ENCODE measurements at places on chromosomes 6 and 20.

- DNase-seq, result no peak
Observed at GRCh38 chr20:24608926-24609667, 139.7 kb downstream of the SYNDIG1 start.

DNA sequence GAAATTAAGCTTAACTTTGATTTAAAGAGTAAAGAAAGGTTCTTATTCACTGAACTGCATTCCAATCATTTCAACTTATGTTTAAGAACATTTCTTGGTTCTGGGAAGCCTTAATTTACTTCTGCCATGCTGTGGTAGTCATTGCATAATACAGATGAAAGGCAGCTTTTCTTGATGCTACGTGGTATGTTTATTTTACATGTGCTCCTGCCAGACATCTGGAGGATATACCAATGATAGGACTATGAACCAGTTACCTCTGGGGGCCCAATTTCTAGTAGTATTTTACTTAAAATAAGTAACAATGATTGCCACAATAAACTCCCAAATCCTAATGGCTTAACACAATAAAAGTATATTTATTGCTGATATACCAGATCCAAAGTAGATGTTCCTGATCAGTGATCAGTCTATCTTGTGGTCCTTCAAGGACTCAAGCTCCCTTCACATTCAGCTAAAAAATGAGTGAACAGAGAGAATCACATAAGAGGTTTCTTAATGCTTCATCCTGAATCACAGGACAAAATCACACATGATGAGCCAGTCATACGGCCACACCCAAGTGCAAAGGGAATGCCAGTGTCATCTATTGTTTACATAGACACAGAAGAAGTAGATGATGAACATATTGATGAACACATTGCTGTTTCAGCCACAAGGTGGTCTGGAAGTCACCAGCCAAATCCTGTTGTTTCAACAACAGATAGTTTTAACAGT is 56.5 kb upstream of the CCN2 start:
- no peak for DNase-seq

DNA sequence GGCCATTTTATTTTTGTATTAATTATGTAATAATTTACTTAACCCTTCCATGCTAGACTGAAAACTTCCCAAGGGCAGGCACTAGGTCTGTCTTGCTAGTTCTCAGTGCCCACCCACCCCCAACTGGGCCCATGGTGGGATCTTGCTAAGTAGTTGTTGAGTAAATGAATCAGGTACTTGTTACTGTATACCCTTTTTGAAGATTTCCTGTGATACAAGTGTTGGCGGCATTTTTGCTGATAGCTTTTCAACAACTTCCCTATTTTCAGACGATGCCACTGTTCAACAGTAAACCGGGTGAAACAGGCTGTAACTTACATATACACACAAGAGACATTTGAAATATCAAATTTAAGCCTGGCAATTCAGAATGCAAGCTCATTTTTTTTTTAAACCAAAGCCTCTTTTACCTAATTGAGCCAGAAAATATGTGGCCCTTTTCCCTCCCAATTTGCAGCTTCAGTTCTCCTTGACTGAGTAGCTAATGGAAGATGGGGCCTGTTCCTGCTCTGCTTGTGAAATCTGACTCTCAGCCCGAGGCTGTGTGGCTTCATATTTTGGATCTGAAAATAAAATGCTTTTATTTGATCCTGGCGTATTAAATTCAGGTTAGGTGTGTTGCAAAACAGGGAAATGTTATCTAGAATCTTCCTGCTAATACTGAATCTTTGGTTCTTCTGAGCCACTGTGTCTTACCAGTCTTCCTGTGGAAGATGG is 288.3 kb downstream of the NRN1 start:
- DNase-seq, result no peak

DNA sequence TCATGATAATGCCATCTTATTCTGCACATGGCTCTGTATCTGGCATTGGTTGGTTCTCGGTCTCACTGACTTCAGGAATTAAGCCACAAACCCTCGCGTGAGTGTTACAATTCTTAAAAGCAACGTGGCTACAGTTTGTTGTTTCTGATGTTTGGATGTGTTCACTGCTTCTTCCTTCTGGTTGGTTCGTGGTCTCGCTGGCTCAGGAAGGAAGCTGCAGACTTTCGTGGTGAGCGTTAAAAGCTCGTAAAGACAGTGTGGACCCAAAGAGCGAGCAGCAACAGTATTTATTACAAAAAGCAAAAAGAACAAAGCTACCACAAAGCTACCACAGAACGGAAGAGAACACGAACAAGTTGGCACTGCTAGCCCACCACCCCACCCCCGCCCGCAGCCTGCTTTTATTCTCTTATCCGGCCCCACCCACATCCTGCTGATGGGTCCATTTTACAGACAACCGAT is 51.1 kb downstream of the MYLIP start:
- DNase-seq, result no peak

- DNase-seq, result no peak
Observed at GRCh38 chr20:20012541-20012940, 4.6 kb upstream of the NAA20 start.

- DNase-seq, result no peak
Observed at GRCh38 chr6:109962271-109962670, 15.8 kb upstream of the GPR6 start.

DNA sequence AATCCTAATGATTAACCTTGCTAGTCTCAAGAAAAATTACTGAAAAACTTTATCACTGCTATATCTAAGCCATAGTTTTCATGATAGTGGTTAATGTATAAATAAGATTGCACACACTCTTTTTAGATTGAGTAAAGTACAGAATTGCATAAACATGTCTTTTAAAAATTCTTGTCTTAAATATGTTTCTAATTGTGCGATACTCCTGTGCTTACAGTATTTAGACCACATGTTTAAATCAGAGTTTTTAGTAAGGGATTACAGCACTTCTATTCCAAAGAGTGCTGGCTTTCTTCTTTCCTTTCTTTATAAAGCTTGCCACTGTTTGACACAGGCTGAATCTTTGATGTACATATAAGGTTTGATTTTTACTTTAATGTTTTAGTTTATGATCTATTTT is 36.8 kb upstream of the RGS17 start:
- no peak for DNase-seq

DNA sequence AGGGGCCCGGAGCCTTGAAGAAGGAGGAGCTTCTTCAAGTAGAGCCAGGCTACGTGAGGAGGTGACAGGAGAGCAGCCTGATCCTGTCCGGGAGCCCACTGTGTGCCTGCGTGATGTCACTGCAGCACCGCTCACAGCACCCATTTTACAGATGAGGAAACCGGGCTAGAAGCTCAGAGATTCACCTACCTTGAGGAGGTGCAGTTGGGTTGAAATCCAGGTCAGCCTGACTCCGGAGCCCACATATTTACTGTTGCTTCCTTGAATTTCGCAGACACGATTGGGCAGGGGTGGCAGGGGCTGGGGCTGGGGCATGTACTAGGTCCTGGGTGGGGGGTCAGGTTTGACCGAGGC is 12.5 kb downstream of the VSTM2L start:
- DNase-seq, result no peak

DNA sequence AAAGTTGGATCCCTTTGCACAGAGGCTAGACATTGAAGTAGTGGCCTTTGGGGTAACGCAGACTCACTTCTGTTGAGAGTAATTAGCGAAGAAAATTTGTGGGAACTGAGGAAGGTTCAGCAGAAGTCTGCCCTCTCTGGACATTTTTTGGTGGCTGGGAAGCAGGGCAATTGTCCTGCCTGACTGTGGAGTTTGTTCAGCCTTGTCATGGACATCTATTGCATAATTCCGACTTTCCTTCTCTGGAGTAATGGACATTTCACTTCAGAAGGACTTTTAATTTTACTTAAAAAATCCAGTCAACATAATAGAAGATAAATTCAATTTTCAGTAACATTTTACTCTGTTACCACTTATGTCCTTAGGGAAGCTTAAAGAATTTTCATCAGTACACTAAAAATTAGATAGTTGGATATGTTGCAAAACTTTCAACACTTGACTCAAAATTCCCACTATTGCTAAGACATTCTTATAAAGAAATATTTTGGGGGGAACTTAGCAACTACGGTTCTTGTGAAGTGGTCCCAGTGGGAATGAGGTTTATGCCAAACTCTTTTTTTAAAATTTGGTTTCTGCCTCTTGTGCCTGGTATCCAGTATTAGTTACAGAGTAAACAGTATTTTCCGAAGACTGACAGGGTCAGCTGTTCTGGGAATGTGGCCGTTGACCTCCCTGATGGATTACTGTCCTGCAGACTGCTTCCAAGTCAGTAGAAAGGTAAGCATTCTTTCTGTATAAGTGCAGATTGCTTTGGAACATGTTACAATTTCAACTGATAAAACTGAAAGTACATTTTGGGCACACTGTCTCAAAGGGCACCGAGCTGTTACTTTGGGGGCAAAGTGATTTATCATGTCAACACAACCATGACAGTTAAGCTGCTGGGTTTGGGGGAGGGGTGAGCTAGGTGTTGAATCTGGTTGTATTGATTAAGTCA is 100.6 kb upstream of the MLIP start:
- peak; percentile 47 for DNase-seq

DNA sequence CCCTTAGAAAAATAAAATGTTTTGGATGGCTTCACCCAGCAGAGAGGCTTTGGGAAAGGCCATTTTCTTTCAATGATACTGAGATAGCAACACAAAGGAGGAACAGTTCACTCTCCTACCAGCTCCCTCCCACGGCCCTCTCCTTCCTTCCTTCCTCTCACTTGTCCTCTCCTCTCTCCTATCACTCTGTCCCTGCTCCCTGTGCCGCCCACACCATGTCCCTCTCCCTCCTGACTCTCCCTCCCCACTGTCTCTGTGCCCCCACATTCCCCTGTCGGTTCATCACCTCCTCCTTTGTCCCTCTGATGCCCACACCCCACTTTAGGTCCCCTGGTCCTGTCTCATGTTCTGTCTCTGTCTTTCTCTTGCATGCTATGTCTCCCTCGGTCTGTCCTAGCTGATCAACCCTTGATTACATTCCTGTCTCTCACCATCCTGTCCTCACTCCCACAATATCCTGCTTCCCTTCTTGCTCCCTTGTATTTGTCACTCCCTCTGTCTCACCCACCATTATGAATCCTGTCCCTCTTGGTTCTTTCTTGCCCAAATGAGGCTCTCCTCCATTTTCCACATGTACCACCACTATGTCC is 30.1 kb downstream of the ELMO2 start:
- no peak for DNase-seq

- DNase-seq, result no peak
Observed at GRCh38 chr6:161327360-161327953, 53.6 kb upstream of the AGPAT4 start.

- peak; percentile 63 for DNase-seq
Observed at GRCh38 chr6:73309785-73310502, 44.1 kb downstream of the DPPA5 start.

DNA sequence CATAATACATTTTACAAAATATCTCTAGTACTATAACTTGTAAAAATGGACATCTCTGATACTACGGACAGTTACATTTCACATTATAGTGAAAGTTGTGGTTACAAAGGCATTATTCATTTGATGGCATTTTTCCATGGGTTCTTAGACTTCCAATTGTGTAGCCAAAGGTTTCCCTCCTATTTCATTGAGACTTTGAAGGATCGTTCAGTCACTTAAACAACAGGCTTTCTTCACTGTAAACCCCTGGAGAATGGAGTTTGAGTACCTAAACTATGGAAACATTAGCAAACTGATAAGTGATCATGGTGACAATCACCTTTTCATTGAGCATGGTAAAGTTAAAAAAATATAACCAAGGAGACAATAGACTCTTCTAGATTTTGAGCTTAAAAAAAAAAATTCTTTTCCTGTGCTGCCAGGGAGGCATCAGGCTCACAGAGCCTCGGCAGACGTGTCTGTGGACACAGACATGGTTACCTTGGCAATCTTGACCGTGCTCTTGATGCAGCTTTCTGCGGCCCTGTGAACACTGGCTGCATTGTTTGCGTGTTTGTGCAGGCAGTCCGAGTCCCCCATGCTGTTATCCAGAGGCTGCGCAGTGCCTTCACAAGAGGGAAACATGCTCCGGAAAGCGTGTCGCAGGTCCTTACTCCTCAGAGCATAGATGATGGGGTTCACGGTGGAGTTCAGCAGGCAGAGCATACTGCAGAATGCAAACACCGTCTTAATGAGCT is 22.6 kb downstream of the CNR1 start:
- DNase-seq, result no peak
